ENCODE measurements at places on chromosomes 5 and 9.

DNA sequence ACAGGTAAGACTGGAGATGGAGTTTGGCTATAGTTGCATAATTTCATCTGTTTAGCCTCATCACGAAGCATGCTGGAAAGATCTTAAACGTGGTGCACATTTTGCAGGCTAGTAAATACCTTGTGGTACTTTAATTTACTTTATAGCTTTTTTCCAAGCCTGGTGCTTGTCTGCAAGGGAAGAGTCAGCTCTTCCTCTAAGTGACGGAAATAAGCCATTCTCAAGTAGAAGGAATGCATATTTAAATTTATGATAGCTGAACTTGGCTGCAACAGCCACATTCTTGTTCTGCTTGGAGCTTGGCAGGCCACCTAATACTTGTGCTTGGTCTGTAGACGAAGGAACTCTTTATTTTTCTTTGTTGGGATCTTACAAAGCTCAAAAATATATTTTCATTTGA, 188.0 kb upstream of the PIK3R1 start:
- no peak for DNase-seq

GRCh38 chr9:87269296-87270176, 228.1 kb upstream of the DAPK1 start:
- DNase-seq, result no peak

DNA sequence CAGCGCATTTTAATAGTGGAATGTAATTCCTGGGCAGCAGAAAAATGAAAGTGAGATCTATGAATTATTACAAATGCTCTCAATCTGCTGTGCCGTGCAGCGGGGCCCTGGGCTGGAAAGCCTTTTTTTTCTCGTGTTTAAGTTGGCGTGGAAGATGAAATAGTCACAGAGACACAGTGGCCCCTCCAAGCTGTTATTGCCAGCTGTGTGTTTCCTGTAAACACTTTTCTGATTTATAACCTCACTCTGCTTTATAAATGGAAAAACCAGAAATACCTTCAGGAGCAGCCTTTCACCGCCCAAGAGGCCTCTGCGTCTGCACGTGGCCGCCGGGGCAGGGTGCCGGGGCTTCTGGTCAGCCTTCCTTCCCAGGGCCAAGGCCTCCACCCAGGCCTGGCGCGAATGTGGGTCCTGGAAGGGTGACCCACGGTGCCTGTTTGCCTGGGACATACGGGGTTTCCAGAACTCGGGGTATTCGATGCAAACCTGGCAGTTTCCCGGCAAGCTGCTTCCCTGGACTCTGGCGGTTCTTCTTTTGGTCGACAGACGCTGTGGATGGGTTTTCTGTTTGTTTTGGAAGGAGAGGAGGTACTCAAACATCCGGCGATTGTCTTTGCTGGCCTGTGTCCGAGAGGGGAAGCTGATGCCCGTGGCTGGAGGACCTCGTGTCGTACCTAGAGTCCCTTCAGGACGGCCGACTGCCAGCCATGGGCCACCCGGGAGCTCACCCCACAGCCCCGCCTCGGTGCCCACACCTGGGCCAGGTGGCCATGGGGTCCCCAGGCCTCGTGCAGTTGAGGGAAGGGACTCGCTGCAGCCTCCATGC, 256.7 kb downstream of the PARP8 start:
- no peak for DNase-seq

DNA sequence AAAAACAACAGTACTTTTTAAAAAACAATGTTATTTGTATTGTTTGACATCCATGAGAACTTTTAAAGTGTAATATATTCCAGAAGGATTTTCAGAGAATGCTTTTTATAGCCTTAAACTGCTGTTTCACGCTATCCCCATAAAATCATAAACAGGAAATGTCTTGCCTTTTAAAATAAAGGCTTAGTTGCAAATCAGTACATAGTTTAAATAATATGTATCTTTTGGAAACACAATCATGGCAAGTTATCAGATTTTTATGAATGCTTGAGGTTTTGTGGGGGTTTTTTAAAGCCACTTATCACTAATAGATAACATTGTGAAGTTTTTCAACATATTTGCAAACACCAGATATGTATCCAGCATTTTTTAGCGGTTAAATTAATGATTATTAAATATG, 37.2 kb upstream of the F2RL2 start:
- DNase-seq, result no peak

DNA sequence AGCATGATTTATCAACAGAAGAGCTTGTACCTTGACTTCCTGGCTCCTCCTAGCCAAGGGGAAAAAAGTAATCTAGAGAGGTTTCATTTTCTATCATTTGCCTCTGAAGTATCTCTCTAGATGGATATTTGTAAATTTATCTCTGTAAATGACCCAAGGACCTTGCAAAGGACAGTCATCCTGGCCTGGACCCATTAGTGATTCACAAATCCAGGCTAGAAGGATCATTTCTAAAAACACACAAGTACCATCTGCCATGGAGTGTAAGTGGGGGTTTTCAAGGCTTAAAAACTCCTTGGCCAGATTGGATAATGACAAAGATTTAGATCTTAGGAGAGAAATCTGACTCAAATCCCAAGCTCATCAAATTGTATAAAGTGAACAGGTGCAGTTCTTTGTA, 8.1 kb downstream of the TTC23L start:
- no peak for DNase-seq

GRCh38 chr9:122387536-122387935, 16.7 kb downstream of the PTGS1 start:
- no peak for DNase-seq

- no peak for DNase-seq
Observed at GRCh38 chr9:111051400-111051799, 13.1 kb upstream of the LPAR1 start.

DNA sequence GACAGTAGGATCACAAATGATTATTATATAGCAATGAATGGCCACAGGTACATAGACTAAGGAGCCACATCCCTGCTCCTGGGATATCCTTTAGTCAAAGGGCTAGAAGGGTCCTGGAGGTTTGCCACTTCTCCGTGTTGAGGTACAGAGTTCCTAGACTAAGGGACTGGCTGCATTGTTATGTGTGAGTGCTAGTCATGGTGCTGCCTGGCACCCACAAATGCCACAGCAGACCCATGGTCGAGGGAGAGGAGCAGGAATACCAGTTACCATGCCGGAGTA, 47.4 kb downstream of the EXOSC2 start:
- no peak for DNase-seq

DNA sequence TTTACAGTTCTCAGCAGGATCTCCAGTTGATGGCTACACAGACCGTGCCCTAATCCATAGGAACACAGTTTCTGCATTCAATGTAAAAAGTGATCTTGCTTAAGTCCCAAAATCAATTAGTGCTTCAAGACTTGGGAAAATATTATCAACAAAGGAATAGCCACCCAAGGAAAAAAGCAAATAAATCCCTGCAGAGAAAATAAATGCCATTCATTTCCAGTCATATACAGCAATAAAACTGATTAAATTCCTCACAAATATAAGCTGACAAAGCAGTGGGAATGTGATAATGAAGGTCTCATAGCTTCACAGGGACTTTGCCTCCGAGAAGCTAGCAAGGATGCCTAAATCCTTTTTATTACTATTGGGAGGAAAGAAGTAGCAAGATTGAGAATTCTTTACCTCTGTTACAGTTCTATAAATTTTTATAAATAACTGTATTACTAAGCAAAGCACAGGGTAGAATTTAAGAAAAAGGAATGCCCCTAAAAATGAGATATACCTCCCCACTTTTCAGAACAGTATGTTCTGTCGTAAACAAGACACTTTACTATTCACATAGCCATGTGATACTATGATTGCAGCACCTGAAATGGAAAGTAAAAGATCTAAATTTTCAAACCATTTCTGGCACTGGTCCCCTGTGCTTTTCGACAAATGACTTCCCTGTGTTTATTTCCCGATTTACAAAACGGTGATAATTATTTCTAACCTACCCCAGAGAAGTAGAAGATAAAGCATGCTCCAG, 59.8 kb downstream of the ARSB start:
- no peak for DNase-seq

GRCh38 chr5:139705191-139705590, 57.0 kb downstream of the CXXC5 start:
- no peak for DNase-seq

GRCh38 chr9:114552706-114553105, 34.9 kb upstream of the ATP6V1G1 start:
- DNase-seq, result no peak

Measured in activated T-cell treated with anti-CD3 and anti-CD28 coated beads, Interleukin-2, amount 50 U/mL, for 48 hours (primary cell).